ENCODE measurements at places on chromosomes 1 and 21.
A peak's percentile ranks its signal among the peaks of the same experiment; 100 is the strongest.

DNA sequence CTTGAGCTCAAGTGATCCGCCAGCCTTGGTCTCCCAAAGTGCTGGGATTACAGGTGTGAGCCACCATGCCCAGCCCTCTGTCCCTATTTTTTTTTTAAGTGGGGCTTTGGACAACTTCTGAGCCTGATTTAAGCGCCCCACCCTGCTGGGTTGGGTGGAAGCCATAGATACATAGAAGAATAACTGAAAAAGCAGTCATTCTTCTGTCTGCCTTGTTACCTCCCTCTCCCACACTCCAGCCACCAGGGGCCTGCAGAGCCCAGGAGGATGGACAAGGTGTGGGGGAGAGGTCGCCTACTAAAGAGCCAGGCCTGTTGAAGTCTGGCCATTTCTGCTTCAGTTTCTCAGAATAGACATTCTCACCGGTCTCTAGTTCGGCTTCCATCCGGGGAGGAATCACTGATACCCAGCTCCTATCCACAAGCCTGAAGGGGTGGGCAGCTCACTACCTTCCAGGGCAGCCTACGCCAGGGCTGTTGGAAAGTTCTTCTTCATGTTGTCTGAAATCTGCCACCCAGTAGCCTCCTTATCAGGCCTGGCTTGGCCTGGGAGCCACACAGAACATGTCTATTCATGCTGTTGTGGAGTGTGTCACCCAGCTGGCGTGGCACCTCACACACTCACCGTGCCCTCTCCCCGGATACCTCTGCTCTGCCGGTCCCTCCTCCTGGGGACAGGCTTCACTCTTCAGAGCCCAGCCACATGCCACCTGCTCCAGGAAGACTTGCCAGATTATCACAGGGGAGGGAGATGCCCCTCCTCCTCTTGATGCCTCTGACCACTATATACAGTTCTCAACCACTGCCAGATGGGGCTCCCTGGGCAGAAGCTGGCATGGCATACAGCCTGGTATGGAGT, 27.7 kb downstream of the KNCN start:
- no peak for DNase-seq

DNA sequence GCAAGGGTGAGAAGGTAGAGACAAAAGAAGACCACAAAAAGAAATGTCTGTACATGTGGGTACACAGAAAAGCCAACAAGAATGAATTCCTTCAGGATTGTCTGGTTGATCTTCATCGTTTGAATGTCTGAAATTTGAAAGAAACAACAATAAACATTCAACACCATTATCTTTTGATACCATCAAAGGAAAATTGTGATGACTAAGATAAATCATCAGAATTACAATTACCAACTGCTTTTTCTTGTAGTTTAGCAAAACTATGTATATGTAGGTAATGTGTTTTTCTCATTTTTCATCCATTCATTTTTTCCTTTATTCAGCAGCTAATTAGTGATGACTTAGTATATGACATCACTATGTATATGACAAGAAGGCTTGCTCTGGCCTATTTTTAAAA, at the start of gene OR10X1:
TSS of gene OR10X1 (minus strand) at position 167 of the 400 bp plus-strand sequence. CDS start at position 167, 0 bp downstream.
- DNase-seq, result no peak

DNA sequence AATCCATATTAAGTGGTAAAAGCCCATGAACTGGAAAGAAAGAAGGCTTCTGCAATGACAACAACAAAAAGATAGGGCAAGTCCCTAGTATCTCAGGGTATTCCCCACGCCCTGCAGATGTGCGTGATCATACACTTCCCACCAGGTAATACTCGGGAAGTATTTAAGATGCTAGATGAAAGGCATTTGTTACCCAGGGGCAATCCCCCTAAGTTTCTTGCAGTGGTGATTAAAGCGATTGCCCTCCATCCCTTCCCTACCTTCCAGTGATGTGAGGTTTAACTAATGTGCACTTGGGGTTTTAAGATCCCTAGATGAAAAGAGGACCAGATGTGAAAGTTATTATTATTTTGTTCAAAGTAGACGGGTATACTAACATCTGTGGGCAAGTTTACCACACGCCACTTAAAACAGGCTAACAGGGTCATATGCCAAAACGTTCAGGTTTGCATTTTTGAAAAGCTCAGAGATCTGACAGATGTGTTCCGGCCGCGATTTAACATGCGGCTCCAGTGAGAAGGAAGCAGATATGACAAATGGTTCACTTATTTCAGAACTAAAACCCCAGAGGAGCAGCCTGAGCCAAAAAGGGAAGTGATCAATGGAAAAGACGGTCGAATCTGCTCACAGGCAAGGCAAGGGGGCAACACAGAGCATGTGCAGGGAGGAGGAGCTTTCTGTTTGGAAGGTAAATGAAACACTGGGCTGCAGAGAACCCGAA, 17.4 kb downstream of the TIAM1 start:
- DNase-seq, result no peak

DNA sequence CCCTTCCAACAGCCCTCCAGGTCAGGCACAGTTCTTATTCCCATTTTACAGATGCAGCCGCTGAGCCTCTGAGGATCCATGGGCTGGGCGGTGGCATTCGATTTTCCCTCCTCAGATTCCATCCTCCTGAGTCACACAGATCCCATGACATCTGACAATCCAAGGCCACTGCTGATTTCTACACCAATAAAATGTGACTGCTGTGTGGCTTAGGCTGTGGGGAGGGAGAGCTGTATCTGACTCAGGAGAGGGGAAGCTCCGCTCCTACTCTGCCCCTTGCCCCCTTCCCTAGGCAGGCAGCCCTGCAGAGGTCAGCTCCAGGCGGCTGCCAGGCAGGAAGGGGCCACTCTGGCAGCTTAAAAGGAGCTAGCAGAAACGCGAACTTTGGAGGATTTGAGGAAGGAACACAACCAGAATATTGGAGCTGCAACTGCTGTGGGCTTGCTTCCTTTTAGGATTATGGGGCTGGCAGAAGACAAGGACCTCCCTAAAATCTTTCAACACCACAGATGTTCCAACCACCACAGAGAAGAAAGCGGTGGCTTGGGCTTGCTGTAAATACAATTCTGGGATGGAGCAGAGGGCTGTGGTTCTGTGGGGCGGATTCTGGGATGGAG, 50.0 kb downstream of the MRPL37 start:
- DNase-seq, result peak; percentile 68

DNA sequence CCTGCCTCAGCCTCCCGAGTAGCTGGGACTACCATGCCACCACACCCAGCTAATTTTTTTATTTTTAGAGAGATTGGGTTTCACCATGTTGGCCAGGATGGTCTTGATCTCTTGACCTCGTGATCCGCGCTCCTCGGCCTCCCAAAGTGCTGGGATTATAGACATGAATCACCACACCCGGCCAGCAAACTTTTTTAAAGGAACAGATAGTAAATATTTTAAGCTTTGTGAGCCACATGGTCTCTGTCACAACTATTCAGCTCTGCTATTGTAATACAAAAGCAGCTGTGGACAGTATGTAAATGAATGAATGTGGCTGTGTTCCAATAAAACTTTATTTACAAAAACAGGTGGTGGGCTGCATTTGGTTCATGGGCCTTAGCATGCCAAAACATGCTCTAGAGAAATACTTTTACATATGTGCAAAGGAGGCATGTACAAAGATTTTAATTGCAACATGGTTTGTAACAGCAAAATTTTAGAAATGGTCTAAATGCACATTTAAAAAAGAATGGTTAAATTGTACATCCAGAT, 47.0 kb downstream of the CDCP2 start:
- DNase-seq, result no peak

DNA sequence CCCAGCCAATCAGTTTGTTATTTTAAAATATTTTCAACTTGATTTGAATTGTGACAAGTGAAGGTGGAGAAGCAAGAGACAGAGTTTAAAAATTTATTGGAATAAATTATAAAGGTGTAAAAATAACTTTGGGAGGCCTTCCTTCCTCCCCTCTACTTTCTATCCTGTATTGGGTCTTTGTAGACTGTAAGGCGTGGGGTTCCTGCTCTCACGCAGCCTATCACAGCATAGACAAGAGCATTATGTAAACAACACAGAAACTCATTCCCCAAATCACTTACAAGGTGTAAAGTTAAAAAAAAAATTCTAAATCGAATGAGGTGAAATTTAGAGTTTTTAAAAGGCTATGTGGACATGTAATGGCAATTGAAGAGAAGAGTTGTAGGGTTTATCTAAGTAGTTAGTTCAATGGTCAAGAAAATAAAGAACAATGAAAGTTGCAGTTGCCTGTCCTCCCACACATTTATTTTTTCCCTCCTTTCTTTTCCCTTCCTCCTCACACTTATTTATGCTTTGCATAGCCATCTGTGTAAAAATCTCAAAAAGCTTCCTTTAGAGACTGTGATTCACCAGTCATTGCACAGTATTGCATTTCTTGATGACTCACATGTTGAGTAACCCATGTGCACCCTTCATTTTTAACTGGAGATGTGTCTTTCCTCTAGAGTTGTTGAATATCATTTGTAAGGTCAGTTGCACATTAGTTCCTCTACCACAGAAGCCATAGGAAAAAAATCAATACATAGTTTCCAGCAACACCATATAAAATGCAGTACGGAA, 242.2 kb downstream of the PTPRC start:
- DNase-seq, result no peak

DNA sequence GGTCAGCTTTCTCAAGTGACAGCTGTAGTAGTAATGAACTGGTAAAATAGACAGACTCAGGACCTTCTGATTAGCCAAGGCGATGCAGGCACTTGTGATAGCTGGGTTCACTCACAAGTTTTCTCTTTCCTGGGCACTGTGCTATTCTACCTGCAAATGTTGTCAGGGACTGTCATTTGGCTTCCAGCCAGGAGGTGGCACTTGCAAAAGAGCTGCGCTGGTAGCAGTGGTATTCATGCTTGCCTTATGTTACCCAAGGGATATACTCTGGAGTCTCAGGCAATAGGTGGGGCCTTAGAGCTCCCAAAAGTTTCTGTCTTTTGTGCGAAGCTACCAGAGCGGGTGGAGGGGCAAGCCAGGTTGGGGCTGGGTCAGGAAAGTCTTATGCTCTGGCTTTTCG, 23.5 kb downstream of the IFI44 start:
- no peak for DNase-seq

DNA sequence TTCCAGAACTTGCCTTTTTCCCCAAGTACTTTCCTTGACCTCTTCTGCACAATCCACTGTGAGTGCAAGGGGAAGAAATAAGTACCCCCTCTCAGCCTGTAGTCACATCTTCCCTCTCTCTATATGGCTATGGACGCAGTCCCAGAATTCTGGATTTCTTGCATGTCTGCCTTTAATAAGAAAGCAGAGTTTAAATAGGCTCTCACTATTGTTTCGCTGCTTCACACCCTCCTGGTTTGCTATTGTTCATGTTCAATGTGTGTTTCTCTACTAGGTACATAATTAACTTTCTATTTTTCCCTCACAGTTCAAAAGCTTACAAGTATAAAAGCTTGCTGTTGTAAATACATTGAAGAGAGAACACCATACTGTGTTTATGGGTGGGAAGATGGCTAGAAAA, 181.5 kb upstream of the C1orf105 start:
- no peak for DNase-seq

DNA sequence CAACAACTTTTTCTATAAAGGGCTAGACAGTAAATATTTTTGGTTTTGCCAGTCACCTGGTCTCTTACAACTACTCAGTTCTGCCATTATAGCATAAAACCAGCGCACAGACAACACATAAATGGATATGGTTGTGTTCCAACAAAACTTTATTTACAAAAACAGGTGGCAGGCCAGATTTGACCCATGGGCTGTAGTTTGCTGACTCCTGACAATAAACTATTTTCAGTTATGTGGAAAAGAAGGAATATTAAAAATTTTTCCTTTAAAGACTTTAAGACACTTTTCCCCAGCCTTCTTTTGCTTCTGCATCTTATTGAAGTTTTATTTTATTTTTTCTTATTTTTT, 16.0 kb downstream of the EIF2D start:
- DNase-seq, result no peak

- DNase-seq, result no peak
These were observed 14.0 kb upstream of the PPP2R5A start for GRCh38 chr1:212271234-212271633.

DNA sequence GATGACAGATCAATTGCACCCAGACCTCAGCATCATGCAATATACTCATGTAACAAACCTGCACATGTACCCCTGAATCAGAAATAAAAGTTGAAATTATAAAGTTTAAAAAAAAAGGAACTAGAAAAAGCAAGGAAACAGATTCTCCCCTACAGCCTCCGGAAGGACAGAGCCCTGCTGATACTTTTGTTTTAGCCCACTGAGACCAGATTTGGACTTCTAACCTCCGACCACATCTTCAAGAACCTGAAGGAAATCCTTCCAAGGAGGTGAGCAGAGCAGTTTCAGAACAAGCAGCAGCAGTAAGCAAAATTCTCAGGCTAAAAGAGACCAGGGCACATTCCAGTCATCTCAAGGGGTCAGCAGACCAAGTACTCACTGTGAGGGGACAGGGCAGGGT, 54.5 kb downstream of the TM2D1 start:
- no peak for DNase-seq

- DNase-seq, result no peak
These were observed 28.3 kb downstream of the CCN1 start for GRCh38 chr1:85608851-85609250.

- DNase-seq, result no peak
These were observed 4.5 kb downstream of the E2F2 start for GRCh38 chr1:23526329-23527041.

DNA sequence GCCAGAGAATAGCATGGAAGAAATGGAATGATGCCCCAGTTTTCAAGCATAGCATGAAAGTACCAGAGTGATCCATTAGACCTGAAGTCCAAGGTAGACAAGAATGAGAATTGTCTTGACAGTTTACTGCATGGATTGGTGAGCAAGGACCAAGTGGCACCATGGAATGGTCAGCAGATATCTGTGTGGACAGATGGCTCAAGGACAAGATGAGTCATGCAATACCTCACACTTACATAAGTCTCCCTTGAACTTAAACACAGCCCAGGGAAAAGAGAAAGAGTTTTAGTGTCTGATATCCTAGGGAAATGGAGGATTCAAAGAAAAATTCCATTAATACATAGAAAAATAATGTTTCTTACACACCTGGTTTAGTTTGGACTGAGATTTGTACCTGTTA, 195.2 kb downstream of the MRPL39 start:
- DNase-seq, result no peak

GRCh38 chr21:34567604-34568155, 47.2 kb downstream of the RCAN1 start:
- DNase-seq, result no peak

GRCh38 chr1:229024528-229025130, 246.3 kb upstream of the RAB4A start:
- no peak for DNase-seq

DNA sequence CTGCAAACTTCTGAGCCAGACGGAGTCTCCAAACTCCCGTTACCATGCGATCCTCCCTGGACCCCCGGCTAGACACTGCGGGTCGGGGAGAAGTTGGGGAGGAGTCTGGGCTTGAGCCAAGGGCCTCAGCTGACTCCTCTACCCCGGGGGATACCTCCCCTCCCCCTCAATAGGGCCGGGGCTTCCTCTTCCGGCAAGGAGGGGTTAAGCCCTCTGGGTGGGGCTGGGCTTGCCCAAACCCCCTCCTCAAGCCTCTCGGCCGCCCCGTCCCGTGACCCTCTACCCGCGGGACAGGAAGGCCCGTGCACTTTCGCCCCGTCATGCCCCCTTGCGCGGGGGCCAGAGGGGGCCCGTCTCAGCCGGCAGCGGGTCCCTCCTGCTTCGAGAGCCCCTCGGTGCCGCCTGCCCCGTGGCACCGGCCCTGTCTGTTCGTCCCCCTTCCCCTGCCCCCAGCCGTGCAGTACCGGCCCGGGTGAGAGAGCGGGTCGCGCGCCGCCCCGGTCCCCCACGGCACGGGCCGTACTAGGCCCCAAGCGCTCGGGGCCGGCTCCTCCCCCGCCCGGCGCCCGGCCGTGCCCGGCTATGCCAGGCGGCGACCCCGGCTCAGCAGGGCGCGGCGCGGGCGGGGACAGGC, 652 bp downstream of the ARL8A start:
- DNase-seq, result peak; percentile 48

GRCh38 chr1:214380986-214381695, 100.2 kb downstream of the SMYD2 start:
- no peak for DNase-seq

Measured in HEK293T (cell line).